ENCODE measurements at places on chromosomes 11 and 22. TPM values are rescaled to one million over a fixed set of nuclear protein-coding genes. Genes with fewer than 3 reads are reported as not detected.

Gene SAMM50
- 54.3 TPM for total RNA-seq

Gene CRYBB2
- total RNA-seq: not detected

Gene TRIM66
- 4.1 TPM for total RNA-seq

Gene RASD2
- total RNA-seq: 0.09 TPM

Gene MUC6
- not detected for total RNA-seq

Gene MIAT
- 0.72 TPM for total RNA-seq

Gene FDXACB1
- total RNA-seq: 0.98 TPM

Gene MS4A4A
- total RNA-seq: not detected

Gene CALCA
- total RNA-seq: not detected

Gene MUC5B
- not detected for total RNA-seq

Gene FOLR3
- not detected for total RNA-seq

Gene CRYAB
- total RNA-seq: 60.2 TPM

Gene MRGPRX1
- total RNA-seq: not detected

Gene UPK3A
- total RNA-seq: not detected

Gene OLFML1
- total RNA-seq: 27.1 TPM

Gene CEP164
- 36.4 TPM for total RNA-seq

Gene WNT11
- total RNA-seq: not detected

Gene ACTN3
- total RNA-seq: not detected

Gene DESI1
- 20.8 TPM for total RNA-seq

Data from fibroblast of the aortic adventitia (primary cell).